ENCODE measurements at places on chromosomes 1 and 21. TPM values are rescaled to one million over a fixed set of nuclear protein-coding genes. Genes with fewer than 3 reads are reported as not detected.

Gene PROK1
- not detected for polyA plus RNA-seq

Gene B3GALT6
- 22.5 TPM for polyA plus RNA-seq

Gene FHAD1
- 3.5 TPM for polyA plus RNA-seq

Gene RPAP2
- 29.4 TPM for polyA plus RNA-seq

Gene VPS26C
- 45.3 TPM for polyA plus RNA-seq

Gene LDLRAD1
- not detected for polyA plus RNA-seq

Gene RPTN
- polyA plus RNA-seq = not detected

Gene ELF3
- 40.8 TPM for polyA plus RNA-seq

Gene CAPN8
- polyA plus RNA-seq = 2.8 TPM

Gene MX1
- polyA plus RNA-seq = 7.9 TPM

Gene GNAT2
- not detected for polyA plus RNA-seq

- DNase-seq = no peak
Measured at GRCh38 chr1:184150776-184151531, 99.4 kb downstream of the TSEN15 start.

DNA sequence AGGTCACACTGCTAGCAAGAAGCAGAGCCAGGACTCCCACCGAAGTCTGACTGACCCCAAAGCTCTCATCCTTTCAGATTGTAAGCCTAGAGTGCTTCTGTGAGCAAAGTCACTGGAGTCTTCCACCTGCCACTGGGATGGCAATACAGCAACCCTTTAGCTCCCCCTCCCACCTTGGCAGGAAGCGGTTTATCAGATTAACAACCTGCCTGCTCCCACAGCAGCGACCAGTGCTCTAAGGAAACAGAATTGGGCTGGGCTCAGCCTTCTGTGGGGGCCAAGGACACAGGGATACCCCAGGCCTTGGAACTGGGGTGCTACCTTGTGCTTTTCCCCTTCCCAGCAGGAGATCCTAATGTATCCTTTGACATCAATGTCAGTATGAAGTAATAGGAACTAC lies 76.0 kb downstream of the GFI1 start:
- DNase-seq = no peak

DNA sequence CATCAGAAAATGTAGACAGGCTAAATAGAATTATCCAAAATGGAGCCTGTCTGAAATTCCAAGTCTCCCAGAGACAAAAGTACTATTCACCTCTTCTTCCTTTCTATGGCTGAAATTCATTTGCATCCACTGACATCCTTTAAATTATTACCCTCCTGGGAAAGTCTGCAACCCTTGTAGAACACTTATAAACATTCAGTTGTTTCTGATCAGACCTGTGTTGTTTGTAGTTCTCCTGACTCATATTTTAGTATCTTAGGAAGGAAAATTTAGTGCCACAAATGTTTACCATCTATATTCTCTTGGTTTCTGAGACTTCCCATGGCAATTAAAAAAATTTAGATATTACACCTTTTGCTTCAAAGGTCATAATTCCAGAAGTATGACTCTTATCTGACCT lies 69.6 kb upstream of the C1orf105 start:
- DNase-seq = no peak

GRCh38 chr21:32102426-32102825 lies 176.4 kb downstream of the MIS18A start:
- DNase-seq = no peak

DNA sequence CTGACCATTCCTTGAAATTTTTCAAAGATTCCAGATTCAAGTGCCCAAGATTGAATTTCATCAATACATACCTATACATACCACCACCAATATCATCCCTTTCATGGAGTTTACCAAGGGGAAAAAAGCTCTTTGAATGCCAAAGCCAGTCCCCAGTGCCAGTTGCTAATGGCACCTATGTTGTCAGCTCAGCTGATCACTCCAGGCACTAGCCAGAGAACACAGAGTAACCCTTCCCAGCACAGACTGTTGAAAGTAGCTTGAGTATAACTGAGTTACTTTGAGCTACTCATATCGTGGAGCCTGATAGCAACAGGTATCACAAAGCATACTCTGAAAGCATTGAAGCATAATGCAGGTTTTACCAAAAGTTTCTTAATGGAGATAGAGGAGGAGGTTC lies 133.9 kb upstream of the NFIA start:
- no peak for DNase-seq

DNA sequence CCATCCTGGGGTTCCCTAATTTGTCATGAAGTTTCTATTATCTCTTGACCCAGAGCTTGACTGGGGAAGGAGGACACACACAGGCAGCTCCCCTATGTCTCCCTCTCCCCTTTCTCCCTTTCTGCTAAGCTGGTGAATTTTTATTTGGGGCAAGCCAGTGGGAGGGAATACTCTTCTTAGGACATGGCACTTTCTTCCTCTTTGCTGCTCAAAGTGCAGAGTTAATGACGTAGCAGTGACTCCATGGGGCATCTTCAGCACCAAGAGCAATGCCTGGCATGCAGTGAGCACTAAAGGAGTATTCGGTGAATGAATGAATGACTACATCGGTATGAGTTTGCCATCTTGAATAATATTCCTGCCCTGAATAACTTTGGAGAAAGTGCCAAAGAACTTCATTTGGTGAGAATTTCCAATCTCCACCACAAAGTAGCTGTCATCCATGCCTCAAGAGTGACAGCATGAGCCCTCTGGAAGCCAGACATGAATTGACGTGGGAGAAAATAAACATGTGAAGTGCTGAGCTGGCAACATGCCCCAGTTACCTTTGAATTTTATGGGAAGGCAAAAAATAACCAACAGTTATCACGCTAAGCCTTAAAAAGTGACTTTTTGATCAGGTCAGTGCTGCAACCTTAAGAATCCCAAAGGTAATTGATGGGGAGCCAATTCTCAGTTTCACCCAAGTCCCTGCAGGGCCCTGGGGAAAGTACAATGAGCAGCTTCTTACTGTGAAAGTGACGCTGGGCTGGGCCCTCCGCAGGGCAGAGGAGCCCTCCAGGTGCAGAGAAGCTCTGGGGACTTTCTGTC lies 22.1 kb upstream of the ATF3 start:
- no peak for DNase-seq

GRCh38 chr1:184082541-184083415 lies 31.2 kb downstream of the TSEN15 start:
- no peak for DNase-seq

DNA sequence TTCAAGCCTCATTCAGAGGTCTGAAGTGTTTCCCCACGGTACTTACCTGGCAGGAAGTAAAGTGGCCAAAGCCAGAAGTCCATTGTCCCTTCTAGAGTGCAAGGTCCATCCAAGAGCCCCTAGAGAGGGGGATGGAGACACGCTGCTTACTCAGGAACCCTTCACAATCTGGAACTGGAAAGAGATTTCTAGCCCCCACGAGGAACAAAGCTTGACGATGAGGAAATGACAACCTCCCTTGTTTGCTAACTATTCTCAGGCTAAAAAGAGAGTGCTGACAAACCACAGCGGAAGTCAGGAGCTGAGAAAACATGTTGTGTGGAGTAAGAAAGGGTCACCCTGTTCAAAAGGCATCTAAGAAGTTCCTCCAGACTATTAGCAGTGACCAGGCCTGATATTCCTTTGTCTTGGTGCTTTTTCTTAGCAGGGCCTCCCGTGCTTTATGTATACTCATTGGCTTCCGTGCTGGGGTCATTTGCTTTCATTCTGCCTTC lies at the start of gene FCMR:
Gene FCMR, minus strand, starts transcription at position 170 of the 494 bp plus-strand sequence. Its CDS starts 87 bp downstream, at position 83.
- no peak for DNase-seq

DNA sequence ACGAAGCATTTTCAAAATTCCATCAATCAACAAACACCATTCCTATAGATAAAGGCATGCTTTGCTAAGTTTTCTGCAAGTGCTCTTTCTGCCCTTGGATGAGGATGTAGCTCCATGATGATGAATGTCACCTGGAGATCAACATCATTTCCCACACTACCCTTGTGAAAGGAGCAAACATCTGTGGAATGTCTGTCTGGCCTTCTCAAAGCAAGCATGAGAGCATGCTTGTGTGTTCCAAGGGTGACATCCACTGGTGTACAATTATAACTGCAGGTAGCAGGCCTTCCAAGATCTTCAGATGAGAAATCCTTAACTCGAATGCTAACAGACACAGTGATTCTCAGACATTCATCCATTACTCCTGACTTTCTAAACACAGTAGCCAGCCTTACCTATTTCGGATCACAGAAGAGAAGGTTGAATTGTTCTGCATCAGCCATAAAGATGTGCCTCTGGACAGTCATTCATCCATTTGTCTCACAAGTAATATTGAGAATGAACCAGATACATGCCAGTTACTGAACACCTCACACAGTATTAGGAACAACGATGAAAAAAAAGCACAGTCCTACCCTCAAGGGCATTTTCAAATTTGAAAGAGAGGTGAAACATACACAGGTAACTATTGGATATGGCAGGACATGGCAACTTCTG lies 162.4 kb downstream of the TPR start:
- DNase-seq = peak; percentile 48

GRCh38 chr1:33344896-33345560 lies 24.1 kb upstream of the A3GALT2 start:
- DNase-seq = no peak
